Ammon's horn (tissue), 1 donor: ENCODE measurements at places on chromosomes 3 and 15.

DNA sequence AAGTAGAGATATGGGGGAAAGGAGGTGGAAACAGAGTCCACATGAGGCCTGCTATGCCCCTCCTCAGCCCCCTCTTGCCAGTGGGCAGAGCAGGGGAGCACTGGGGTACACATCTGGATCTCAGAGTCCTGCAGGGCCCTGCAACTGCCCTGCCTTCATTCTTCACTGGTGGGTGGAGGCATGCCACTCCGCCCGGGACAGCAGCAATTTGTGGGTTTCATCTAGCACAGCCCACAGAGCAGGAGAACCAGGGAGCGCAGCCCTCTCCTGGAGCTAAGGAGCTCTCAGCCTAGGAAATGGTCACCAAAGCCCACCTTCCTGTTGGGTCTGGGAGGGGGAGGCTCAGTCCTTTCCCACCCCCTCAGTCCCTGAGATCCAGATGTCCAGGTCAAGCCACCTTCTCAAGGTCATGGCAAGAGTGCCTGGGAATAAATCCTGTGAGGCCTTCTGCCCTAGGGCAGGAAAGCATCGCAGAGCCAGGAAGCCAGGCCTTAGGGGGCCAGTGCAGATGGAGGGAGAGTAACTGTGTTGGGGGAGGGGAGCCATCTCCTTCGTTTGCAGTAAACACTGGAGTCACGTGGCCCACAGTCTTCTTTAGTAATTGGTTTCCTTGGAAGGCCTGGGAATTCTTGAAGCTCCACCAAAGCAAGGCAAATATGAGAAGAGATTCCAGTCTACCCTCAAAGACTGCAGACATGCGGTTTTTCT is 31.0 kb downstream of the ANP32A start:
- peak; percentile 57 for DNase-seq

GRCh38 chr3:147518465-147518864 is 109.3 kb downstream of the ZIC1 start:
- DNase-seq: no peak

DNA sequence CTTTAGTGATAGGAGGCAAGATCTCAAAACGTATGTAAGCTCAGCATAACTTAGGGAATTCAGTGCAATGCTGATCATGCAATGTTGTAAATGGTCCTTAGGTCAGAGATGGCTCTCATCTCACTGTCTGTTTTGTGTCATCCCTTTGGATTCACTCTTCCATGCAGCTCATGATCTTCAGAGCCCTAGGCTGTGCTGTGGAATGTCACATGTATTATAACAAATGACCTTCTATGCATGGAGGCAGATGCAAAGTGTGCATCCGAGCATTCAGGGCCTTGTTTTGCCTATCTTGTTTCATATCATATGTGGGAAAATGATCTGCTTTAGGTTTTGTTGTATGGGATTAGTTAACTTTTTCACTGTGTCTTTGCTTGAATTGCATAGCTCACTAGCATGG is 40.5 kb upstream of the PDZRN3 start:
- DNase-seq: no peak

DNA sequence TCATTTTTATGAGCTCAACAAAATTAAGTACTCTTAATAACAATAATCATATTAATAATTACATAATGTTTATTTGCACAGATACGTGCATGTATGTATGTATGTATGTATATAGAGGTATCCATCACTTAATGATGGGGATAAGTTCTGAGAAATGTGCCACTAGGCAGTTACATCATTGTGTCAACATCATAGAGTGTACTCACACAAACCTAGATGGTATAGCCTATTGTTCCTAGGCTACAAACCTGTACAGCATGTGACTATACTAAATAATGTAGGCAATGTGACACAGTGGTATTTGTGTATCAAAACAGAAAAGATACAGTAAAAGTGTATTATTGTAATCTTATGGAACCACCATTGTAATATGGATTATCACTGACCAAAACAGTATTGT is 874.7 kb upstream of the GBE1 start:
- no peak for DNase-seq

DNA sequence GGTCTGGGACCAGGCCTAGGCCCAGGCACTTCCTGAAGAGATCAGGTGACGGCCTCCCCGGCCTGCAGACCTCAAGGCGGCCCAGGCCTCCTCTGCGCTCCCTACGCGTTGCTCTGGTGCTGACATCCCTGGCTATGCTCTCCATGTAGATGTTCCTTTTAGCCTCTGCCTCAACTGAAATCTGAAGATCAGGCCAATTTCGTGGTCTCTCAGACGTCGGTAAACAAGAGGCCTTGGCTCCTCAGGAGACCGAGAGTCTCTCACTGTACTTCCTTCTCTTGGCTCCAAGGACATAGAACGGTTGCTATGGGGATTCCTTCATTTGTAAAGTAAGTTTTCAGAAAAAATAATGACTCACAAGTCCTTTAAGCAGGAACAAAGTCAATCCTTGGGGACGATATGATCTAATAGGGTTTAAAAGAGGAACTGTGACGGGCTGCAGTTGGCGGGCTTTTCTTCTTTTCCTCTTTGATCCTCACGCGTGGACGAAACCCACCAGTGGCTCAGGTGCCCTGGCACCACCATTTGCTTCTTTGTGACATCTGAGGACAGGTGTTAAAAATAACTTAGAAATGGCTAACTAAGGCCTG is 55.6 kb upstream of the CGNL1 start:
- DNase-seq: no peak

GRCh38 chr3:127525373-127525772 is 65.2 kb downstream of the TPRA1 start:
- peak; percentile 15 for DNase-seq

DNA sequence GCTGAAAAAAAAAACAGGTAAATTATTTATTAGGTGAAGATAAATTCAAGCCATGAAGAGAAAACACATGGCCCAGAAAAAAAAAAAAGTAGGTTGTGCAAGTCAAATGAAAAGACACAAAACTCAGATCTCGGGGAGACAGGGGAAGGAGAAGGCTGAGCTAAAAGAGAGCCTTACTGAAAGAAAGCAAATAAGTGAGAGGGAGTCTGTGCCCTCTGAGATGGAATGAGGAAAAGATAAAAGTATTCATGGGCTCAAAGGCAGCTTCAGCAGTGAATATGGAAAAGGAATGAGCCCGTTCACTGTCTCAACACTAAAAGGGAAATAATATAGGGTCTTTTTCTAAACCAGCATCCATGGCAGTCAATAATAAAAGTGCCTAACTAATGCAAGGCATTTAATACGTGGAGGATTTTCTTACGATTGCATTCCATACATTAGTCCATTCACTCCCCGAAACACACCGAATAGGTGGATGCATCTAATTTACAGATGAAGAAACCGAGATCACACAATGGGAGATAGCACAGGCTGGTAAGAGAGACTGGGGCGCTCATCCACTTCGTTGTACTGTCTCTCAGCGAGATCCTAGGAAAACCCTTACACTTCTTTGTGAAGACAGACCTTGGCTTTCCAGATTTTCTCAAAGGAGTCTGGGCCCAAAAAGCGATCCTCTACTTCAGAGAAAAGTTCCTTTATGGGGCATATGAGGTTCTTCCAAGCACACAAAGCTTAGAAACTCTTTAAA is 1.1 kb downstream of the TFDP2 start:
- no peak for DNase-seq

GRCh38 chr3:26108846-26109489 is 319.1 kb downstream of the OXSM start:
- DNase-seq: no peak

GRCh38 chr3:63774781-63775180 is 44.3 kb upstream of the C3orf49 start:
- no peak for DNase-seq

DNA sequence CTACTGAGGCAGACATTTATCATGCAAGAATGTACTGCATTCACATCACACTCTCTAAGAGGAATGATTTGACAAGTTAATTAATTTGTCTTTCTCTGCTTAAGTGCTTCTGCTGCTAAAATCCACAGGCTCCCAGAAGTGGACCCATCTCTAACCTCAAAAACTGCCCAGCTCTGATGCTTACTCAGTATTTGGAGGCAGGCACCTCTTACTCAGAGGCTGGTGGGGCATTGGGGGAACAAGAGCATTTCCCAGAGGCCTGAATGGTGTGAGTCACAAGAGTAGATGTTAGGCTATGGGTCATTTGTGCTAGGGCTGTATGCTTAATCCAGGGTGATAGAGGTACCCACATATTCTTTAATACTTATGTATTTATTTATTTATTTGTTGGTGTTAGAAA is 34.4 kb upstream of the HCN4 start:
- no peak for DNase-seq

DNA sequence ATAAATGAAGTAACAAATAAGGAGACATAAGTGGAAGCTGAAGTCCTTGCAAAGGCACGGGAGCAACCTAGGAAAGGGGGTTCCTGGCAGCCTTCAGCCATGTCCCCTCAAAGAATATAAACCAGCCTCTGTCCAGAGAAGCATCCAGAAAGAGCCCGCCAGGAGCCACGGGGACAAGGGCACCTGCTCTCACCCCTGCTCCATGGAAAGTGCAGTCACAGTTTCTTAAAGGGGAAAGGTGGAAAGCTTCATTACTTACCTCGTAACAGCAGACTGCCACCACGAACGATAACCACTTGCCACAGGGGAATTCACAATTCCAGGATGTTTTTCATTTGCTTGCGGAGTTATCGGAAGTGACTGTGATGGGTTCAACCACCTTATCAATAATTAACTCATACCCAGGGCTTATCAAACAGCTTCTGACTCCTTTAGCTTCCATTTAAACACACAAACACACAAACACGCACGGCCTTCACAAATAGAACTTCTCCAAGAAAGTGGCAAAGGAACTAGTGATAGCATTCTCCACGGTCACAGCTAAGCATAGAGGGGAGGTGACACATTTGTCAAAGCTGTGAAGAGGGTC is 134.2 kb upstream of the IGF1R start:
- DNase-seq: no peak

GRCh38 chr3:82957696-82958095 is 1196.3 kb upstream of the GBE1 start:
- DNase-seq: no peak
